ENCODE measurements at places on chromosomes 12 and 14. TPM values are rescaled to one million over a fixed set of nuclear protein-coding genes. Genes with fewer than 3 reads are reported as not detected.

APOF gene
- total RNA-seq, result not detected

SIX4 gene
- total RNA-seq, result 5.2 TPM

TMEM30B gene
- total RNA-seq, result 36.7 TPM

CLEC1B gene
- not detected for total RNA-seq

PZP gene
- total RNA-seq, result 0.80 TPM

WNT5B gene
- total RNA-seq, result 3.9 TPM

PLEKHD1 gene
- under 0.01 TPM for total RNA-seq

DNA sequence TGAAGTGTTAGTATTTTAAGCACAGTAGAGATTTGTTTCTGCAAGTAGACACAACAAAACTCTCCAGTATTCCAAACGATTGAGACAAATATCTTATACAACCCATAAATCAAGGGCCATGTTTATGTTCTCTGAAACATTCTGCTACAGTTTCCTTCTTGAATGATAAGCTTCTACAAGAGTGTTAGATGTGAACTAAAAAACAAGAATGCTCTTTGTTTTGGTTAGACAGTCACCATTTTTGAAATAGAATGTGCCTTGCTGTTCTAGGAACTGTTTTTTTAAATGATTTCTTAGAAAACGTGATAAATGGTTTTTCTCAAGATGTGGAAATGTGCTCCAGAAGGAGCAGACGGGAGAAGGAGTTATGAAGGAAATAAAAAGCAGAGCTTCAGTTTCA lies 1656.3 kb upstream of the FLRT2 start:
- no peak for DNase-seq

- no peak for DNase-seq
Observed at GRCh38 chr12:85865890-85866289, 8.2 kb upstream of the NTS start.

- DNase-seq, result no peak
Observed at GRCh38 chr14:89254166-89254909, 162.7 kb downstream of the FOXN3 start.

DNA sequence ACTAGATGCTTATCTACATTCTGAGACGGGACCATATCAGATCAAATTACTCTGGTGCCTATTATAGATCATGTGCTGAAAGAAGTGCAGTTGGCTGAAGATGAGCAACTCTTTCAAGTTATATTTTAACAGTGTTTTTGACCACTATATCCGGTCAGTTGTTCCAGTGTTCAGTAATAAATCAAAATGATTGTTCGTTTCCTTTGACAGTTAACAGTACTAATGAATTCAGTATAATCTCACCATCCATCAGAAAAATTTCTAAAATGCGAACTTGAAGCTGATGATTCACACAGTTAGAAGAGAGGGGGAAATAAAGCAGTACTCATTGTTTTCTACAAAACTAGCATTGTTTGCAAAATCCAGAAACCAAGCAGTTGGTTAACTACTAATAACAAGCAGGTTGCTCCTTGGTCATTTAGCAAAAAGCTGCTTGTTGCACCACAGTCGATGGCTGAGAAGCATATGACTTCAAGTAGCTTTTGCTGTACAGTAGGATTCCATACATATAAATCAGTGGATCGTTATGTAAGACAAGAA lies 2.3 kb downstream of the RPS6KA5 start:
- no peak for DNase-seq

GRCh38 chr12:64747695-64748094 lies 11.5 kb downstream of the GNS start:
- no peak for DNase-seq

DNA sequence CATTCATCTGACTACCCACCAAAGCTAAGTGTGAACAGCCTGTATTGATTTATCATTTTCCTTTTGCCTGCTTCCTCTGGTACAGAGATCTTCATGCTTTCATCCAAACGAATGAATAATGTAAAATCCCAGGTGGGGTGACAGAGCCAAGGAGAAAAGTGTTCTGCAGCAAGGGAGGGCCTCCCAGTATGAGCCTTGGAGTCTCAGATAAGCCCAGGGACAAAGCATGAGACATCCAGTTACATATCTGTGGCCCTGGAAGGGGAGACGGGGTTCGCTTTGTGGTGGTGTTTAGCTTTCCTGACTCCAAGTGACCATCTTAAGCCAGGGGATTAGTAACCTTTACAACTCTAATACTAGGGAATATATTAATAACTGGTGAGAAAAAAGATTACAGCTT lies 177.1 kb downstream of the ETV6 start:
- DNase-seq, result no peak

- no peak for DNase-seq
Observed at GRCh38 chr12:61365001-61365400, 895.2 kb upstream of the USP15 start.
